Stimulated activated CD8-positive, alpha-beta memory T cell treated with anti-CD3 and anti-CD28 coated beads, Interleukin-15, amount 100 ng/mL, for 4 hours (primary cell): ENCODE measurements at places on chromosomes 7 and 10.

- no peak for DNase-seq
Observed at GRCh38 chr10:34553747-34554146, 261.3 kb downstream of the PARD3 start.

DNA sequence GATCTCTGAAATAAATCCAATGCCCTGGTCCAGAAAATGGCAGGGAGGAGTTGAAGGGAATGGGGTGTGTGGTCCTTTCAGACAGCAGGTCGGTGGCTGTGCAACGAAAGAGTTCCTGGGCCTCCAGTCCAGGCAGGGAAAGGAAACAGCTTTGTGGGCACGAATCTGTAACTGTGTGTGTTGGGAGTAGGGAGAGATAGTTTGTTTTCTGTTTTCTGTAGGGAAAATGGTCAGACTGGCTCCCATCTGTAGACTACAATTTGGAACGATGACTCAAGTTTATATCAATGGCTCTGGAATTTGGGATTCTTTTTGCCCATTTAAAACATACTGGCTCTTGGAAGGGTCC, 2.6 kb upstream of the HOXA9 start:
- no peak for DNase-seq

DNA sequence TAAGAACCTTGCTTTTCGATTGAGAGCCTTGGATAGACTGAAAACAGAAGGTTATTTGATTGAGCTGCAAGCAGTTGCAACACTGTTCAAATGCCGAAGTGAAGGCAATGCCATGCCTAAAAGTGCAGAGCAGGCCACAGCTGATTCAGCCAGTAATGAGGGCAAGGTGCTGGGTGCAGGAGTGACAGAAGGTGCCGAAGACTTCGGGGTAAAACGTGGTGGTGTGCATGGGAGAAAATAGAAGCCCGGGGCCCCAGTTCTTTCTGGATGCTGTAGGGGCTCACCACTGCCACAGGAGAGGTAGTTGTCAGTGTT, 43.6 kb upstream of the GATAD1 start:
- DNase-seq, result no peak

- no peak for DNase-seq
Observed at GRCh38 chr7:18530224-18531179, 35.0 kb downstream of the HDAC9 start.

DNA sequence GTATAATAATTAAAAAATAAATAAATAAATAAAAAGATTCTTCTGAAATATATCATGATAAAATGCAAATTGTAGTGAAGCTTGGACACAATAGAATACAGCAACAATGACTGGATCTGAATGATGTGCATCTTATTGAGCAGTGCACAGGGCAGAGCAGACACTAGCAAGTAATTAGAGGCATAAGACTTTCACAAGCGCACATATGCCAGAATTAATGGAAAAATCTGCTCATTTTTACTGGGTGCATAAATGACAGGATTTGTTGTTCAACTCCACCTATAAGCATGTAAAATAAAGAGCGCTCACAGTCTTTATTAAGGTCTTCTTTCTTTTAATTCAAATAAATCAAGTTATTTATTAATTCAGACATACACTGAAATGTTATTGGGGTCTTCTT, 125.0 kb downstream of the DPY19L1 start:
- no peak for DNase-seq

GRCh38 chr7:154347700-154348266, 295.6 kb downstream of the DPP6 start:
- DNase-seq, result no peak

DNA sequence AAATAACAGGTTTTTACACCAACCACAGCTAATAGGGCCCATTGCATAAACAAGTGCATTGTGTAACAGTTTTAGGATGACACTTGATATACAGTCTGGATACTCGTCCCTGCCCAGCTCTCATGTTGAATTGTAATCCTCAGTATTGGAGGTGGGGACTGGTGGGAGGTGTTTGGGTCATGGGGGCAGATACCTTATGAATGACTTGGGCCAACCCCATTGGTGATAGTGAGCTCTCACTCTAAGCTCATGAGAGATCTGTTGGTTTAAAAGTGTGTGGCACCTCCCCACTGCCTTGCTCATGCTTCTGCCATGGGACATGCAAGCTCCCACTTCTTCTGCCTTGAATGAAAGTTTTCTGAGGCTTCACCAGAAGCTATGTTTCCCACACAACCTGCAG, 136.7 kb downstream of the PDE1C start:
- DNase-seq, result no peak
